Endodermal cell (in vitro differentiated cells): ENCODE measurements at places on chromosomes 16 and 17. TPM values are rescaled to one million over a fixed set of nuclear protein-coding genes. Genes with fewer than 3 reads are reported as not detected.
A peak's percentile ranks its signal among the peaks of the same experiment; 100 is the strongest.

The CACNG5 gene
- total RNA-seq: 0.95 and 1.8 TPM in 2 replicates

The DERL2 gene
- 53.4 to 68.0 TPM (median 59.8 TPM) in 3 replicates for total RNA-seq

The MYH1 gene
- total RNA-seq: not detected in 2 replicates

DNA sequence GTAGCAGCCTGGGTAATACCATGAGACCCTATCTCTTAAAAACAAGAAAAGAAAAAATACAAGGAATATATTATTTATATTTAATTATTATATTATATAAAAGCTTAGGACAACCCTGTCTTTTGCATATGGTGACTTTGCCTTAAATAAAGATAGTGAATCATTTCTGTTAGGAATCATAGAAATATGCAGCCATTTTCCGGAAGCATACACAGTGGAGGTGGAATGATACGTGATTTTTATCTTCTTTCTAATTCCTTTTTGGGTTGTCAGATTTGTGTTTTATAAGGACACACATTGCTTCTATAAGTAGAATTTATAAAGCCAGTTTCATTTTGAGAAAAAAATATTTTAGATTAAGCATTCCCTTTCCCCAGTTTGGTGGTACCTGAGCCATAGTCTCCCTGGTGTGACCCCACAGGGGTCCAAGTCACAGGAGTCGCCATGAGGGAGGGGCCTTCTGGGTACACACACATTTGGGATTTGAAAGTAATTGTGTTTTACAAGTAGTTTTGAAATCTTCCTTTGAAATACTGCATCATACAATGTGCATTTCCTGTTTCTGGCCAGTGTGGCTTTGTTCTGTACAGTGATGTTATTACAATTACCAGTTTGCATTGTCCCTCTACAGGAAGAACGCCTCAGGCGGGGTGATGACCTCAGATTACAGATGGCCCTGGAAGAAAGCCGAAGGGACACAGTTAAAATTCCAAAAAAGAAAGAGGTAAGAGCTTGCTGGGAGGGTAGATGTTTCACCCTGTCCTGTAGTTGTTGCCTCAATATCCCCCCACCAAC, 50.9 kb downstream of the B9D1 start:
- DNase-seq: peak; percentile 13

GRCh38 chr16:77172951-77173350, 18.0 kb upstream of the MON1B start:
- no peak for DNase-seq

GRCh38 chr17:37562016-37562745, 47.0 kb downstream of the SYNRG start:
- DNase-seq: no peak

- DNase-seq: peak; percentile 81
These were observed 735 bp downstream of the ZNF652 start for GRCh38 chr17:49361129-49361901.

DNA sequence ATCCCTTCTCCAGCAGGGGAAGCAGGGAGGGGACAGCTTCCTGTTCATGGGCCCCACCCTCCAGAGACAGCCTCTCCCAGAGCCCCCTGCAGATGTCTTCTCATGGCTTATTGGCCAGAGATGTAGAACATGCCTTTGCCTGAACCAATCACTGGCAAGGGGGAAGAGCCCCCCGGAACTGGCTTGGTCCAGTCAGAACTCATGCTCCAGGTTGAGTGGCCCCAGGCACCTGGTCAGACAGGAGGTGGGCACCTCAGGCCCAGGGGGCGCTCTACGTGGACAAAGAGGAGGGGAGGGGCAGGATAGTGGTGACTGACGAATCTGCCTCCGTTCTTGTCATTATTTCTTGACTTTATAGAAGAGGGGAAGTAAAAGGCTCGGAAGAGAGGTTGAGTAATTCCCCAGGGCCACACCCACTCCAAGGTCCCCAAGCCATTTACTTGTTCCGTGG, 23.6 kb downstream of the RAB11FIP4 start:
- DNase-seq: peak; percentile 79

- peak; percentile 93 for DNase-seq
These were observed 5.3 kb upstream of the HS3ST6 start for GRCh38 chr16:1923299-1924034.

GRCh38 chr17:72381597-72382397, 261.0 kb downstream of the SOX9 start:
- peak; percentile 89 for DNase-seq
